ENCODE measurements at places on chromosomes 16 and 17.

DNA sequence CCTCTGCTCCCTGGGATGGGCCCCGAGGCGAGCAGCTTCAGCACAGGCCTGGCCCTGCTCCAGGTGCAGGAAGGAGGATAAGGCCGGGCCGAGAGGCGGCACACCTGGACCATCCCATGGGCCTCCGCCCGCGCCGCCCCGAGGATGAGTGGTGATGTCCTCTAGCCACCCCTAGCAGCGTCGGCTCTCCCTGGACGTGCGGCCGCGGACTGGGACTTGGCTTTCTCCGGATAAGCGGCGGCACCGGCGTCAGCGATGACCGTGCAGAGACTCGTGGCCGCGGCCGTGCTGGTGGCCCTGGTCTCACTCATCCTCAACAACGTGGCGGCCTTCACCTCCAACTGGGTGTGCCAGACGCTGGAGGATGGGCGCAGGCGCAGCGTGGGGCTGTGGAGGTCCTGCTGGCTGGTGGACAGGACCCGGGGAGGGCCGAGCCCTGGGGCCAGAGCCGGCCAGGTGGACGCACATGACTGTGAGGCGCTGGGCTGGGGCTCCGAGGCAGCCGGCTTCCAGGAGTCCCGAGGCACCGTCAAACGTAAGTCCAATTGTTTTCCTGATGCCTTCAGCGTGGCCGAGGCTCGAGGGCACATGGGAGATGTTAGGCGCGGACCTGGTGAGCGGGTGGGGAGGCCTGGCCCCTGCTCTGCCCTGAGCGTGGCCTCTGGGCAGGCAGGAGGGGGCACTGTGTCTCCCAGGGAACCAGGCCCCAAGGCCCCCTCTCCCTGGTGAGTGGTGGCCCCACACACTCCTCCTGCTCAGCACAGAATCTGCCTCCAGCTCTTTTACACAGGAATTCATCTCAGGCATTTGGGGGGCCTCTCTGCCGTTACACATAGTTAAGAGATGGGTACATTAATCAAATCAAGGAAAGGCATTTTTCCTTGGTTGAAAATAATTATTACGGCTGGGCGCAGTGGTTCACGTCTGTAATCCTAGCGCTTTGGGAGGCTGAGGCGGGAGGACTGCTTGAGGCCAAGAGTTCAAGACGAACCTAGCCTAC lies 855 bp downstream of the TMEM204 start:
- DNase-seq, result no peak

DNA sequence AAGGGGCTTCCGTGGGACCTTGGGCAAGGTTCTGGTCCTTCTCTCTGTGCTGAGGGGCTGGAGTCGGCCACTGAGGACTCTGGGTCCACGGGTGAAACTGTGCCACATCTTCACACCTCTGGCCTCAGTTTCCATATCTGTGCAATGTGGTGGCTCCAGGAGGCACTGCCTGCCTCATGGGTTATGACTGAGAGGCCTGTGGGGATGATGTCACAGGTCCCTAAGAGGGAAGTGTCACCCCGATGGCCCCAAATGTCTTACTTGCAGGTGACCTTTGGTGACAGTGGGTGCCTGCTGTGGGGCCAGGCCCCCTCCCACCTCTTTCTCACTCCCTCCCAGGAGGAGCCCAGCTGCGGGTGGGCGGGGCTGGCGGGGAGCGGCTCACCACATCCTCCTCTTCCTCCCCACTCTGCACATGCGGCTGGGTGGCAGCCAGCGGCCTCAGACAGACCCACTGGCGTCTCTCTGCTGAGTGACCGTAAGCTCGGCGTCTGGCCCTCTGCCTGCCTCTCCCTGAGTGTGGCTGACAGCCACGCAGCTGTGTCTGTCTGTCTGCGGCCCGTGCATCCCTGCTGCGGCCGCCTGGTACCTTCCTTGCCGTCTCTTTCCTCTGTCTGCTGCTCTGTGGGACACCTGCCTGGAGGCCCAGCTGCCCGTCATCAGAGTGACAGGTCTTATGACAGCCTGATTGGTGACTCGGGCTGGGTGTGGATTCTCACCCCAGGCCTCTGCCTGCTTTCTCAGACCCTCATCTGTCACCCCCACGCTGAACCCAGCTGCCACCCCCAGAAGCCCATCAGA lies at the start of gene IL21R:
IL21R (plus strand) TSS at position 407 of the 801 bp plus-strand sequence. CDS start 27,898 bp downstream, outside the sequence.
- peak; percentile 85 for DNase-seq

- no peak for DNase-seq
Measured at GRCh38 chr16:6880263-6880662, 452.4 kb upstream of the RBFOX1 start.

DNA sequence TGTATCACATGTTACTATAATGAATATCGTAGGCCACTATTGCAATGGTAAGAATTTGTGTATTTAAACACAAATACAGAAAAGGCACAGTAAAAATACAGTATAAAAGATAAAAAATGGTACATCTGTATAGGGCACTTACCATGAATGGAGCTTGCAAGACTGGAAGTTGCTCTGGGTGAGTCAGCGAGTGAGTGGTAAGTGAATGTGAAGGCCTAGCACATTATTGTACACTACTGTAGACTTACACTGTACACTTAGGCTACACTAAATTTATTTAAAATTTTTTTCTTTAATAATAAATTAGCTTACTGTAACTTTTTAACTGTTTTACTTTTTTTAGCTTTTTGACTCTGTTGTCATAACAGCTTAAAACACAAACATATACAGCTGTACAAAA lies 42.5 kb downstream of the AKAP10 start:
- no peak for DNase-seq

- peak; percentile 39 for DNase-seq
Measured at GRCh38 chr16:65665586-65665985, 543.7 kb upstream of the CDH11 start.

GRCh38 chr17:55340686-55341085 lies 75.9 kb downstream of the HLF start:
- no peak for DNase-seq

DNA sequence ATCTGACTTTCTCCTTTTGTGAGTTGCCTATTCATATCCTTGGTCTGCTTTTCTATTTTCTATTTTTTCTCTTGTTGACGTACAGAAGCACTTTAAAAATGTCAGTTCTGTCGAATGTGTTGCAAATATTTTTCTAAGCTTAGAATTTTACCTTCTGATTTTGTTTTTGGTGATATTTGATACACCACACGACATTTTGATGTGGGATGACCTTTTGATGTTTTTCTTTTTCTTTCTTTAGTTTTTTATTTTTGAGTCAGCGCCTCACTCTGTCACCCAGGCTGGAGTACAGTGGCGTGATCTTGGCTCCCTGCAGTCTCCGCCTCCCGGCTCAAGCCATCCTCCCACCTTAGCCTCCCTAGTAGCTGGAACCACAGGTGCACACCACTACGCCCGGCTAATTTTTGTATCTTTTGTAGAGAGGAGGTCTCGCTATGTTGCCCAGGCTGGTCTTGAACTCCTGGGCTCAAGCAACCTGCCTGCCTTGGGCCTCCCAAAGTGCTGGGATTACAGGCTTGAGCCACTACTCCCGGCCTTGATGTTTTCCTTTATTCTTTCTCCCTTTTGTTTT lies 39.6 kb downstream of the WSB1 start:
- no peak for DNase-seq

DNA sequence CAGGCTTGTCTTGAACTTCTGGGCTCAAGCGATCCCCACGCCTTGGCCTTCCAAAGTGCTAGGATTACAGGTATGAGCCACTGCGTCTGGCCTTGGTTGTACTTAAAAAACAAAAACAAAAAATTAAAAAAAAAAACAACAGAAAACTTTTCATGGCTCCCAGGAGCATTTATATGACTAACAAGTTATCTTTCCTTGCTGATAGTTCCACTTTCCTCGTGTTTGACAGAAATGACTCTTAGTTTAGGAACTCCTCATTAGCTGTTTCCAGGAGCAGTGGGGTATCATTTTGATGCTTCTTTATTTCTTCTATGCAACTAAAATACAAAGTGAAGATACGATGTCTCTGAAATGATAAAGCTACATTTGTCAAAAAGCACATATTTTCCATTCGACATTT lies 165.4 kb downstream of the PRKCA start:
- DNase-seq, result no peak

- DNase-seq, result peak; percentile 94
Measured at GRCh38 chr17:46266656-46267544, 28.0 kb upstream of the LRRC37A start.

- DNase-seq, result peak; percentile 57
Measured at GRCh38 chr16:16146380-16147315, 76.6 kb downstream of the ABCC6 start.
